ENCODE measurements at places on chromosomes 2 and 18. TPM values are rescaled to one million over a fixed set of nuclear protein-coding genes. Genes with fewer than 3 reads are reported as not detected.

DNA sequence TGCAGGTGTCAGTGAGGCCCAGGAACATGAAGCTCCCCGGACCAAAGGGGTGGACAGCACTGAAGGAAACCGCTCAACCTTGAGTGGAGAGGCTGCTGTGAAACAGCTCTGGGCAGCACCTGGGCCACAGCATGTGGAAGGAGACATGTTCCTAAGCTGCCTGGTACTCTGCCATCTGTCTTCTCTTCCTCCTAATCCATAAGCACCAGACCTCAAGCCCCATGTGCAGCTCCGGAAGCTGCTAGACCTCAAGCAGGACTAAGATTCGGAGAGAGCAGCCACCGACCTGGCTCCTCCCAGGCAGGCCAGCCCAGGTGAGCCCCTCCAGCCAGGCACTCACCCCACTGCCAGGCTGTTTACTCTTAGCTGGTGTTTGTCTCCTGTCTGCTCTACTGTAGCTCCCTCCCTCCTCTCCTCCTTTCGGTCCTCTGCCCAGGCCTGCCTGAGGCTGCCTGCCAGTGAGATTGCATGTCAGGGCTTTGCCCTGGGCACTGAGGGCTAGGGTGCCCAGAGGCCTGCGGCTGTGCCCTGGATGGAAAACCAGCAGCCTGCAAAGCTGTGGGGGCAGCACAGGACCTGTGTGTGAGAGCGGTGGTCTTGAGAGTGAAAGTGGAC is 53.7 kb downstream of the BCL11A start:
- DNase-seq: no peak

DNA sequence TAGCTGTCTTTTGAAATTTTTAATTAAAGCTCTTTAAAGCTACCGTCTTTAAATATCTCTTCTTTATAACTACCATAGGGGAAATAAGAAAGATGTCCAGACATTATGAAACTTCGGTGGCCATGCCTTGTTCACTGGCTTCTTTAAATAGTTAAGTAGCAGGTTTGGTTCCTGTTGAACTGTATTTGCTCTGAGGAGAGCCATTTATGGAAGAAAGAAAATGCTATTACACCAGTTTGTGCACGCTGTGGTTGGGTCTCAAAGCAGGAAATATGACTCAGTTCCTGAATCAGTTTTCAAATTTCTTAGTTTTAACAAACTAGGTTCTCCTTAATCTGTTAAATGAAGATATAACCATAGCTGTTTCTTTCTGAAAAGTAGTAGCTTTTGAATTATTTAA is 12.2 kb downstream of the ARPC2 start:
- peak; percentile 84 for DNase-seq

Gene RFTN2
- 0.07 TPM for total RNA-seq

Gene SULT1C4
- not detected for total RNA-seq

GRCh38 chr18:44374966-44375365 is 305.7 kb upstream of the SETBP1 start:
- no peak for DNase-seq

- no peak for DNase-seq
Observed at GRCh38 chr2:64124571-64124970, 19.6 kb downstream of the PELI1 start.

GRCh38 chr2:60759654-60760053 is 3.6 kb downstream of the PAPOLG start:
- no peak for DNase-seq

DNA sequence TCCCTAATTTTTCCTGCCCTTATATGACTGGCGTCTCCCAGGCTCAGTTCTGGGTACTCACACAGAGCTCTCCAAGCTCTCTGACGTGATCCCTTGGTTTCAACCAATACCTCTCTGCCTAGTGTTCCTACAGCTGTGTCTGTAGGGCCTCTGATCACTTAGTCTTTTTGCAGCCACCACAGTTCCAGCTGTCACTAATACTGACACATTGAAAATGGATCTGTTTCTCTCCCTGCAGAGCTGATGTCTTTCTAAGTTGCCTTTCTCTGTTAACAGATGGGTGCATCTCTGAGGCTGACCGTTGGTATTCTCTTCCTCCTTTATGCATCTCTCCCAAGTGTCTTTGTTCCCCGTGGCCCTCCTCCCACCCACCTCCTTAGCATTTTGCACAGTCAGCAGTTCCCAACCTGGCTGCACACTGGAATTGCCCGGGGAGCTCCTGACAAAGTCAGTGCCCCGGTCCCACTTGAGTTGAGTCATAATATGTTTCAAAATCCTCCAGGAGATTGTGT is 62.5 kb downstream of the CERS6 start:
- DNase-seq: no peak

Gene KIF5C
- 7.3 TPM for total RNA-seq
